Activated naive CD4-positive, alpha-beta T cell treated with anti-CD3 and anti-CD28 coated beads, Interleukin-2, amount 50 U/mL, for 72 hours (primary cell): ENCODE measurements at places on chromosomes 12 and 14.

DNA sequence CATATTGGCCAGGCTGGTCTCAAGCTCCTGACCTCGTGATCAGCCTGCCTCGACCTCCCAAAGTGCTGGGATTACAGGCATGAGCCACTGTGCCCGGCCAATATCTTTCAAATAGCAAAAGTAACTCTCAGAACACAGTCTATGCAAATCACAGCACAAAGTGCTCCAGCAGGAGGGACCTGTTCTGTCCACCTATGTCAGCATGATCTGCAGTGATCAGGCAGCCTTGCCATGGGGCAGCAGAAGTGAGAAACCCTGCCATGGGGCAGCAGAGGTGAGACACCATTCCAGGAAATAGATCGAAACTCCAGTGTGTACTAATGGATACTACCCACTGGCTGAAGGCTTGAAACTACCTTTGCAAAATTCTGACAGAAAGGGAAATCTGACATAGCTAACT lies 78.5 kb upstream of the EIF5 start:
- no peak for DNase-seq

DNA sequence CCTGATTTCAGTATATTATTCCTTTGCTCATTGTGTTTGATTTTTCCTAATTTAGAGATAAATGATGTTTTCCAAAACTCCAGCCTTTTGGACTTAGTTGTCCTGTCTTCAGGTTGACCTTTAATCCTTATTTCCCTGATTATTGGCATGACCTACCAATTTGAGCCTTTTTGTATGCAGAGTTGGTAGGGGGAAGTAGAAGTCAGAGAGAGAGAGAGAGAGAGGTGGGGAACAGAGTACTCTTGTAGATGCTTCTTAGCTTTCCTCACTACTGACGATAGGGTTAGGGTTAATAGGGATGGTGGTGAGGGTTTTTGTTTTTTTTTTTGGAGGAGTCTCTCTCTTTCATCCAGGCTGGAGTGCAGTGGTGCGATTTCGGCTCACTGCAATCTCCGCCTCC lies 38.6 kb downstream of the TBC1D15 start:
- DNase-seq, result no peak

DNA sequence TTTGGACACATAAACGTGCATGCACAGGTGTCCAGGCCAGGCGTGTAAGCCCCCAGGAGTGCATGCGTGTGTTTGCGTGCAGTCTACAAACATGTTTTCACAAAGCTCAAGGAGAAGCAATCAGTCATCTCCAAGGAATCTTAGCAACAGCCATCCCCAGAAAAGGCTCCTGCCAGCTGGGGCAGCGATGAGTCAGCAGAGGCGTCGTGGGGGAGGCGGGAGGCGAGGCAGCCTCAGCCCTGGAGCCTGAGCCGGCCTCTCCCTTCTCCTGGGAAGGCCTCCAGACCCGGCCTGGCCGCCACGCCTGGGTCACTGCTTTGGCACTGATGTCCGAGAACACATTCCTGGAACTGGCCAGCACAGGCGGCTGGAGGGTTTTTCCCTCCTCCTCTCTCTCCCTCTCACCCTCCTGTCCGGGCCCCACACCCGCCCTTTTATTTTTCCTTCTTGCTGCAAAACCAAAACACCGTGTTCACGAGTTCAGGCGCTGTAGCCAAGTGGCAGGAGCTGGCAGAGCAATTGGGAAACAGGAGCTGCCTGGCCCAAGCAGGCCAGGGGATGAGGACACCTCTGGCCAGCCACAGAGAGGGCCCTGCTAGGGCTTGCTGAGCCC lies 92.7 kb downstream of the LRRC74A start:
- DNase-seq, result no peak

GRCh38 chr12:120261951-120262851 lies 3.3 kb downstream of the PXN start:
- DNase-seq, result peak; percentile 28

DNA sequence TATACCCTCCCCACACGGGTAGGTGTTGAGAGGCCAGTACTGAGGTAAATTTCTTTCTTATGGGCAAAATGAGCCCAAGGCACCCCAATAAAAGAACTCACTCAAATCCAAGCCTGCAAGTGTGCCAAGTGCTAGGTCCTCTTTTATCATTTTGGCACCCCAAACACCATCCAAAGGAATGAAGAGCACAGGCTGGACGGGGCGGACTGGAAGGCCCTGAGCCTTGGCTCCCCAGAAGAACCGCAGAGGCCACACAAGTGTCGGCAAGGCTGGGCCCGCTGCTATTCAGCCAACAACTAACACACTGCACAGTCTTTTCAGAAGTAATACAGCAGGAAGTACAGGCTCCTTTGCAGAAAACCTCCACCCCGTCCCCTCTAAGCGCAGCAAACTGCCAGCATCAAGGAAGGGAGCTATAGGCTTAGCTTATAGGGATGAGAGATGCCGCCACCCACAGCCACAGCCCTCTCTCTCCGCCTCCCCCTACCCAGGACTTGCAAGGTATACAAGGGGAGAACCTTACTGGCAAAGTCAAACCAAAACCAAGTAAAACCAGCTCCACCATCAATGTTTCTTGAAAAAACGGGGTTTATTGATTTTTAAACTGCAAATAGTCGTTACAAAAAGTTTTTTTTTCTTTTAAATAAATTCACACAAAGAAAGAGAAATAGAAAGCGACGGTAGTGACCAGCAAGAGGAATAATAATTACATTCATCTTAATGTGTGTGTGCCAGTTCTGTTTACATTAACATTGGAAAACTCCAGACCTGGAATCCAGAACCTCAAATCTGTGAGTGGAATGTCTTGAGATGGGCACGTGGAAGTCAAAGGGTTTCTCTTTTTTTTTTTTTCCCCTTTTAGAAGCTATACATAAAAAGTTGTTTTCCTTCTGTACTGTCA lies 5.5 kb downstream of the ZFP36L1 start:
- DNase-seq, result peak; percentile 26

DNA sequence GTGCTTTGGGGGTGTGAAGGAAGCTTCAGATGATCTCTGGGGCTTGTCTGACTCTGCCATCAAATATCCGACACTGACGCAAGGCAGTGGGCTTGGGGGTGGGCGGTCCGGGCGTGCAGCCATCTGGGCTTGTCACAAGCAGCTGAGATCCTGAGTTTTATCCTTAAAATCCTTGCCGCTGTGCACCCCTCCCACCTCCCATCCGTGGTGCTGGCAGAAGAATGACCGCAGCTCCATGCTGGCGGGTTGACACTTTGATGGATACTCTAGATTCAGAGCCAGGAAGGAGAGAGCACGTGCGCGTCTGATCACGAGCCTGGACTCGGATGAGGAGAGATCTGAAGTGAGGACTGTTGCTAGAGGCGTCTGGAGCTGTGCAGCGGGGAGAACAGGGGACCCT lies 3.0 kb downstream of the ZFYVE21 start:
- DNase-seq, result no peak
